ENCODE measurements at places on chromosomes 12 and 14.

DNA sequence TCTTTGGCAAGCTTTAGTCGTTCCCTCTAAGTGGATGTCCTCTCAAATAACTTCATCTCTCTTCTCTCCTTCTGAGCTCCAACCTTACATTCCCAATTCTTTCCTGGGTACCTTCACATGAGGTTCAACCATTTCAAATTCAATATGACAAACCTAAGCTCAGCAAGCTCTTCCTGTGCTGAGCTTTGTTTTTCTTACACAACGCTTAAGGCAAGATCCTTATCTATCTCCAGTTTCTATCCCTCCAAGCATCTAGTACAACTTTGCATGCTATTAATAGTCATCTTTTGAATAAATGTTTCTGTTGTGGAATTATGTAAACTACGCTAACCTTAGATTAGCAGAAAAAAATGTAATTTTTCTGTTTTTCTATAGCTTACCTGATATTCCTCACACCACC lies 63.7 kb upstream of the IFNG-AS1 start:
- no peak for DNase-seq

- no peak for DNase-seq
These were observed 2.9 kb downstream of the TMEM229B start for GRCh38 chr14:67485501-67486095.

DNA sequence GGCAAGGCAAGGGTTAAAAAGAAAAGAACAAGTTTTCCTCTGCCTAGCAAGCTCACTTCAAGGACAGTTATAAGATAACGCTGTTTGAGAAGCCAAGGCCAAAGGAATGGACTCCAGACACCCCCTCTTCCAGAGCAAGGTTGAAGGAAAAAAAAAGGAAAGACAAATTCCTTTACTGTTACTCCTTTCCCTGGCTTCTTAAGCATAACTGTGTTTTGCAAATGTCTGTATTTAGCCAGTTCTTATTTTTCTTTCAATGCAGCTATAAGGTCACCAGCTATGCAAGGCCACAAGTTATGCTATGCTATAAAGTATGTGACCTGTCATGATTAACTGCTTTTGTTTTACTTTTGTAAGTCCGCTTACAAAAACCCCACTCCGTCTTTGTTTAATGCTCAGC lies 26.6 kb downstream of the ZNF410 start:
- DNase-seq = no peak

- DNase-seq = no peak
These were observed 105.4 kb downstream of the FBXL14 start for GRCh38 chr12:1488908-1489381.

GRCh38 chr12:88241862-88242570 lies 99.9 kb downstream of the TMTC3 start:
- peak; percentile 80 for DNase-seq

- no peak for DNase-seq
These were observed 19.6 kb upstream of the CSRP2 start for GRCh38 chr12:76898442-76898841.

DNA sequence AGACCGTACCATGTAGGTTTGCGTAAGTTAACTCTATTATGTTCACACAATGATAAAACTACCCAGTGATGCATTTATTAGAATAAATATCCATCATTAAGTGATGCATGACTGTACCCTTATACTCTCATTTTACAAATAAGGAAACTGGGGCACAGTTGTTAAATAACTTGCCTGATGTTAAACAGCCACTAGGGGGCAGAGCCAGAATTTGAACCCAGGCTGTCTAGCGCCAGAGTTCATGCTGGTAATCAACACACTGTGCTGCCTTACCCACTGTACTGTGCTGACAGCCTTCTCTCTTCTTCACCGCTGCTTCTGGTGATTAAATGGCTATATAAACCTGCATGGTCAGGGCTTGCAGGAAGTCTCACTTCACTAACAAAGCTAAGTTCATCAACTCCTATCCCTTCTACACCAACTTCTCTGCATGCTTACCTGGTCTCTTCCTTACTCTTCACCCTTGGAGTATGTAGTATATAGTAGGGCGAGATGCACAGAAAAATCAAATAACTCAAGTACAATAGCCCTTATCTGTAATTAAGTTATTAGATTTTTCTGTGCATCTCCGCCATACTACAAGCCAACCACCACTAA lies 43.6 kb upstream of the APPL2 start:
- no peak for DNase-seq

GRCh38 chr14:50319721-50320120 lies 7.6 kb downstream of the DMAC2L start:
- DNase-seq = no peak

DNA sequence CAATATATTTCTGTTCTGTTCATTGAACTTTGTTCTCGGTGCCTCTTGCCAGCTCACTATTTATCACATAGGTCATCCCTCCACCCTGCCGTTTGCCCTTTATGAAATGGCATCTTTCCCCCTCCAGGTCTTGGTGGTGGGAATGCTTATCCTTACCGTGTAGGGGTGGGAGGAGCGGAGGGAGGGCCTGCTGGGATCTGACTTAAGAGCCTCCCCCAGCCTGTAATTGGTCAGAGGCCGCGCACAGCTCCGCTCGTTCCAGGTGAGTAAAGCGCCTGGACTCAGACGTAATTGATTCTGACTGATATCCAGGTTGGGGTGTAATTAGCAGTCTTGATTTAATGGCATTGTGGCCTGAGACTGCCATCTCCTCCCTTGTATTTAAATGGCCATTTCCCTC lies 185.3 kb downstream of the TSPAN9 start:
- DNase-seq = no peak

DNA sequence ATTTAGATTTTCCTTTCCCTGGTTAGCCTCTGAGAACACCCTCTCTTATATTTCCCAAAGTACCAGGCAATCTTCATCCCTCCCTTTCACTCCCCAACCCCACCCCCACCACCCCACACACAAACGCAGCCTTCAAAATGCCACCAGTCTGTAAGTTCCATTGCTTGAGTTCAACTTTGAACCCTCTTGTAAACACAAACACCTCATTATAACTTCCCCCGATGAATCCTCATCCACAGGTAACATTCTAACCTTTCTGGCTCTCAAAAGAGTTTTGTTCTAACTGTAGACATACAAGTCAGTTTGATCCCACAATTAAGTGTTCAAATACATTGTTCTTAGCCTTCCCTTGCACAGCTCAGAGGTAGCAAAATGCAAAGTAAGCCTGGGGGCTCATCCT lies 199.4 kb upstream of the FOXN3 start:
- DNase-seq = no peak

- no peak for DNase-seq
These were observed 14.0 kb downstream of the EMP1 start for GRCh38 chr12:13210236-13211190.

- DNase-seq = no peak
These were observed 192.9 kb downstream of the C12orf75 start for GRCh38 chr12:105523164-105524057.

GRCh38 chr12:88153959-88154358 lies 11.9 kb downstream of the TMTC3 start:
- DNase-seq = peak; percentile 22

GRCh38 chr12:6438345-6438744 lies 6.4 kb upstream of the CD27 start:
- no peak for DNase-seq

GRCh38 chr14:101103321-101103901 lies 199.9 kb upstream of the RTL1 start:
- DNase-seq = no peak

GRCh38 chr14:99602054-99602787 lies 1.8 kb downstream of the CCDC85C start:
- no peak for DNase-seq

GRCh38 chr14:74918380-74918779 lies 4.7 kb downstream of the RPS6KL1 start:
- no peak for DNase-seq

- no peak for DNase-seq
These were observed 5.9 kb downstream of the ZFYVE21 start for GRCh38 chr14:103721334-103722120.

DNA sequence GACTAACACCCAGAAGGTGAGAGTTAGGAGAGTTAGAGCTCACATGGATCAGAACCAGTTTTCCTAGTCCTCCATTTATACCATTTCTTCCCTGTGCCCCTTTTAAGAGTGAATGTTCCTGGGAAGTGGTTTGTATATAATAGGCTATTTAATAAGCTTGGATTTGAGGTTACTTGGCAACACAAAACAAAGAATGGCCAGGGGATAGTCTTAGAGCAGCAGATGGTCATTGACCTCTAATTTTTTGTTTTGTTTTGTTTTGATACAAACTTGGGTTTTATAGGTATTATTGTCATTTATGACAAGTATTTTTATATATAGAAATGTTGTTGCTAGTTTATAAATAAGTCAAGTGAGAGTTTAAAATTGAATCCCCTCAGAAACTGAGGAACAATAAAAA lies 35.8 kb downstream of the VEZT start:
- DNase-seq = no peak

- no peak for DNase-seq
These were observed 125.0 kb upstream of the PZP start for GRCh38 chr12:9333161-9333560.

DNA sequence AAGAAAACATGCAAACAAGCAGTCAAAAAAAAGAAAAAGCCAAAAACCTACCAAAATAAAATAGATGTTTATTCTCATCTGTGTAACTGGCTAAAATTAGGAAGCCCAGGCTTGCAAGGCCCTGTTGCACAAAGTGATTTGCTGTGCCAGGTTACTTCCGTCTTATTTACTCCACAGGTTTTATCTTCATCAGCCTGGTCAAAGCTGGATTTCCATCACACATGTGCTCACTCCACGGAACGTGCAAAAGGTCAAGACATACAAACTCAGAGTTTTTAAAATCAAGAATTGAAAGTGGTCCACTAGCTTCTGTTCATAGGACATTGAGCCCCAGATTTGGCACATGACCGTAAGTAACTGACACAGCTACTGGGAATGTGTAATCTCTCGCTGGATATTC lies 14.8 kb downstream of the KCNJ8 start:
- no peak for DNase-seq

DNA sequence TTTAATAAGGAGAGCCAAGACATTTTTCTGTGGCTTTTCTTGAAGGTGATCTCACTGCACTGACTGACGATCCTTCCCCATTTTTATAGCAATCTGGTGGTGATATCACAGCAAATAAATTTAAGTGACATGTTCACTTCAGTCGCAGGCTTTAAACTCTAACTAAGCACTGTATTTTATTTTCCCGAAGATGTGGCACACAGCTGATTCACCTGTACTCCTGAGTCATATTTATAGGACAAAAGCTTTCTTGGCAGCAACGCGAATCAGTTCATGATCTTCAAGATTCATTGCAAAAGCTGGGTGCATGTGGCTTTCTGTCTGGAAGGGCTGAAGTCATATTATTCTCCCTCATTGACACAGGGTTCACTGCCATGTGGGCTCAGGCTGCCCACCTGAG lies 79.8 kb upstream of the TUNAR start:
- no peak for DNase-seq

DNA sequence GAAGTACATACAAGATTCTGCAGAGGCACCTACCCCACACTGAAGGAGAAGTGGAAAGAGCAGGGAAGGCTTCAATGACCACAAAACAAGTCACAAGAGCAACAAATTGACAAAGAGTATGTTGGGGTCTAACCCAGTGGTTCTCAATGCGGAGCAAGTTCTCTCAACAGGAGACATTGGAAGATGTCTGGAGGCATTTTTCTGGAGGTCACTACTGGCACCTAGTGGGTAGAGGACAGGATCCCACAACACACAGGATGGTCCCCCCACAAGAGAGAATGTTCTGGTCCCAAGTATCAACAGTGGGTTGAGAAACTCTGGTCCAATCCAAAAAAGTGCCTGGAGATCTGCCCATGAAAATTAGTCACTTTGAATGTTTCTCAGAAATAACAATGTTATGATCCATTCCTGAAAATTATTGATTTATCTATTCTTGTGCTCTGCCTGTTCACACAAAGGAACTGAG lies 3.4 kb downstream of the SSH1 start:
- peak; percentile 84 for DNase-seq

GRCh38 chr14:70653662-70654061 lies 11.9 kb downstream of the TTC9 start:
- no peak for DNase-seq

- DNase-seq = no peak
These were observed 175.8 kb upstream of the GRIN2B start for GRCh38 chr12:14157088-14157747.

DNA sequence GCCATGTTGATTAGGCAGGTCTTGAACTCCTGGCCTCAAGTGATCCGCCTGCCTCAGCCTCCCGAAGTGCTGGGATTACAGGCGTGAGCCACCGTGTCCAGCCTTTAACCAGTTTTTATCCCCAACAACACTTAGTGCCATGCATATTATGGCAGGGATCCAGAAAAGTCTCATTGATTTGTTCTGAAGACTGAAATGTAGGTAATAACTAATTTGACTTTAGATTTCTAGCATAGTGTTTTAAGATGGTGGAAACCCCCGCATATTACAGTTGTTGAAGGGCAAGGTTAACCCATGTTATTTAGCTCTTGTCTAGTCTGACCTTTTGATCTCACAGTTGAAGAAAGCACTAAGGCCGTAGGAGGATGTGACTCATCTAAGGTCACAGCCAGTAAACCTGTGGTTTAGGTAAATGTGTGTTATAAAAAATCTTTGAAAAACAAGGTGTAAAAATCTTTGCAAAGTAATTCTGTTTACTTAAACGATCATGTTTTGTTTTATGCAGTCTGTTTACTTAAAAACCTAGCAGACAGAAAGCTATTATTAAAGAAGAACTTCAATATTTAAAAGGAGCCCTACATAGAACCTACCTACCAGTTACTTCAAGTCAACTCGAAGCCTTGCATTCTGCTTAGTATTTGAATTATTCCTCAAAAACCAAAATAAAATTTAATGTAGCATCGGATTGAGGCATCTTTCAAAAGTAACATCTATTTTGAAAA lies 24.8 kb downstream of the BICDL1 start:
- DNase-seq = peak; percentile 12

- DNase-seq = no peak
These were observed 226.8 kb upstream of the ALG10 start for GRCh38 chr12:33795536-33795935.

GRCh38 chr12:110935588-110935987 lies 15.2 kb upstream of the MYL2 start:
- no peak for DNase-seq

- DNase-seq = peak; percentile 59
These were observed 46.0 kb downstream of the SH2B3 start for GRCh38 chr12:111451649-111452129.

DNA sequence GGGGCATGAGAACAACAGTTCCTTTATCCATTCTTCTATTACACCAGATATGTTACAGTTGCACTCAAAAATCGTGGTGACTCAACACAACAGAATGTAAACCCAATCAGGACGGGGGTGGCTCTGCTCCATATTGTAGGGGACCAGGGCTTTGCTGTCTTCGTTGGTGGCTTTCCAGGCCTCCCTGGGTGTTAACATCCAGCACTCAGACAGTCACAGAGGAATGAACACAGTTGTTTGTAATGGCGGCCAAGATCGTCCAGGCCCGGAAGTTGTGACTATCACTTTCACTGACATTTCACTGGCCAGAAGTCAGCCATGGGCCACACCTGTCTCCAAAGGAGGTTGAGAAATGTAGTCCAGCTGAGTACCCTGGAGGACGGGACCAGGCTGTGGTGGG lies 204.1 kb downstream of the CACNA1C start:
- no peak for DNase-seq

Measured in kidney glomerular epithelial cell (primary cell).